Caco-2 (cell line): ENCODE measurements at places on chromosomes 12 and 14. TPM values are rescaled to one million over a fixed set of nuclear protein-coding genes. Genes with fewer than 3 reads are reported as not detected.

ACOT4 gene
- 2.7 and 3.2 TPM in 2 replicates for total RNA-seq

KLRB1 gene
- total RNA-seq = not detected in 2 replicates

ZDHHC22 gene
- total RNA-seq = not detected in 2 replicates

WNT1 gene
- 0.63 TPM in 1 of 2 replicates, not detected in the other for total RNA-seq

IPO8 gene
- total RNA-seq = 50.4 and 56.6 TPM in 2 replicates

SH2B3 gene
- 15.6 and 16.1 TPM in 2 replicates for total RNA-seq
